ENCODE measurements at places on chromosomes 11 and 22.

GRCh38 chr22:48373626-48374173 is 1454.0 kb downstream of the BRD1 start:
- DNase-seq, result no peak

DNA sequence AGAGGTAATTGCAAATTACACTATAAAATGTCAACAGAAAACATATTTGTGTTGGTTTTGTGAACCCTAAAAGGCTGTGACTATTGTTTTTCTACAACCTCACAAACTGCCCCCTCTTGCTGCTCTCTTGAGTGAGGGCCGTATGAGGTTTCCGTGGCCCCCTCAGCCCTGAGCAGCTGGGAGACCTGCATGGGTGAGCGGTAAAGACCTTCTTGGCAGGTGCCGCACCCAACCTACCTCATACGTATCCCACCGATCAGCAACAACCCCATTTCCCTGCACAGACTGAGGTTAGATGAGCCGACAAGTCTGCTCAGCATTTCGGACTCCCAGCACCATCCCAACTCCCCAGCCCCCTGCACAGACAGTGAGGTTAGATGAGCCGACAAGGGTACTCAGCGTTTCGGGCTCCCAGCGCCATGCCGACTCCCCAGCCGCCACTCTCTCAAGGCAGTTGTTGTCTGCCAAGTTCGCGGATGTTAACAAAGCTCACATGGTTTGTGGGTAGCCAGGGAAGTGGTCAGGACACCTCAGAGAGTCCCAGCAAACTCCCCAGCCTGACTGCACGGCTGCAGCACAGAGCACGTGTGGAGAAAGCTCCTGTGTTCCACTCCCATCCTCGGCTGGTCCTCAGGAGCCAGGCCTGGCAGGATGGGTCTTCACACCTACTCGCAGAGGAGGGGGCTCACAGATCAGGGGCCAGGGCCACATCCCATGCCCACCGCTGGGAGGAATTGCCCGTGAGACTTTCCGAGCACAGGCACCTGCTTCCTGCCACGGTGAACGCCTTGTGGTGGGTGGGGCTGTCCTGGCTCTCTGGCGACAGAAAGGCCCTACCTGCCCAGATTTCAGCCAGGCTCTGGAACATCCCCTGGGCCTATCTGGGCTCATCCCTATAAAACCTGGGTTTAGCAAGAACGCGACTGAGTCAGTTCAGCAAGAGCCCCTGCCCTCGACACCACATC is 502.9 kb downstream of the BRD1 start:
- no peak for DNase-seq

DNA sequence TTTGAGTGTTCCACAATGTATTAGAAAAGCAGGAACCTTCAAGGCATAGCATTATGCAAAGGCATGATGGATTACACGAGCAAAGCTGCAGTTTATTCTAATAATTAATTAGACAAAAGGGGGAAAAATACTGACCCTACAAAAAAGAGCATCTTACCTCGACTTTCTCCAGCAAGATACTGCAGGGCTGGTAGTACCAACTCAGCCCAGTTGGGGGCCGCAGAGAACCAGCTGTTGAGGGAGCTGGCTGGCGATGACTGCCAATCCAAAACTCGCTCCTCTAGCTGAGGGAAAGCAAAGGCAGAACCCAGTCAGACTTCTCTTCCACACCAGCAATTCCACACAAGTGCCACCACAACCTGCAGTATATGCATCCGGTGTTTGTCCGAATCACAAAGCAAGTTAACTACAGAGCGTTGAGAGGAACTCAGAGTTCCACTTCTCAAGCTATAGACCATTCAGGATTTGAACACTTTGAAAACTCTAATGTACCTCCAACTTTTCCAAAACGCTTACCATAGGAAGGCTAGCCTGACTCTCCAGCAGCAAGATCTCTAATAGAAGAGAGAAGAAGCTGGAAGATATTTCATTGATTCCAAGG is 13.7 kb downstream of the NFRKB start:
- peak; percentile 43 for DNase-seq

DNA sequence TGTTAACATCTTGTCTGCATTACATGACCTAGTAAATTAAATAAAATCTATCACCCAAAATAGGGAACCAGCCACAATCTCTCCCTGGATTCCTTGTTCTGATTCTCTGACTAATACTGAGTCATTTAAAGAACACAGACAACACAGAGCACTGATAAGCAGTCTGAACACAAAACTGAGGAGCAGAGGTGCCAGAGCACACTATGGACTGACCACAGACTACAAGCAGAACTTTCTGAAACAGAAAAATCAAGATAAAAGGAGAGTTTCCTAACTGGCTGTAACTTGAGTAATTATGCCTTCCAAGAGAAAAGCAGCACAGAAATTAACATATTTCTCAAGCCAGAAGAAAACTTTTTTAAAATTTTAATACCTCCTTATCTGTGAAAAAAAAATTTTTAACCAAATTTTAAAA is 128.8 kb downstream of the SGSM3 start:
- no peak for DNase-seq

DNA sequence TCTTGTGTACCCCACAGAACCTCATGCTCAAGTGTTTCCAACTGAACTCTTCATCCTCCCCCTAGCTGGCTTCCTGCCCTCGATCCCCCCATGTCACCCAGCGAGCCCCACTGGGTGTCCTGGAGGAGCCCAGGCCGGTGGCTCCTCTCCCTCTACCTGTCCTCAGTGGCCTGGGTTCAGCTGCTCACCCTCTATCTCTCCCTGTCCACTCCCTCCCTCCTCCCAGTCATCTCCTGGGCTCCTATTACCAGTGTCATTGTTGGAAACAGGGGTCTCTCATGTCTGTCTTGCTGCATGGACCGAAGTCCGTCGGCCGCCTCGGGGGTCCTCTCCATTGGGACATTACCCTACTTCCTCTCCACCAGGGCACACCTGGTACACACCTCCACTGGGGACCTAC is 12.9 kb upstream of the MPPED1 start:
- no peak for DNase-seq

- DNase-seq, result no peak
Observed at GRCh38 chr22:49646876-49647275, 180.8 kb downstream of the BRD1 start.

GRCh38 chr22:20644071-20644642 is 129.8 kb upstream of the SERPIND1 start:
- no peak for DNase-seq

DNA sequence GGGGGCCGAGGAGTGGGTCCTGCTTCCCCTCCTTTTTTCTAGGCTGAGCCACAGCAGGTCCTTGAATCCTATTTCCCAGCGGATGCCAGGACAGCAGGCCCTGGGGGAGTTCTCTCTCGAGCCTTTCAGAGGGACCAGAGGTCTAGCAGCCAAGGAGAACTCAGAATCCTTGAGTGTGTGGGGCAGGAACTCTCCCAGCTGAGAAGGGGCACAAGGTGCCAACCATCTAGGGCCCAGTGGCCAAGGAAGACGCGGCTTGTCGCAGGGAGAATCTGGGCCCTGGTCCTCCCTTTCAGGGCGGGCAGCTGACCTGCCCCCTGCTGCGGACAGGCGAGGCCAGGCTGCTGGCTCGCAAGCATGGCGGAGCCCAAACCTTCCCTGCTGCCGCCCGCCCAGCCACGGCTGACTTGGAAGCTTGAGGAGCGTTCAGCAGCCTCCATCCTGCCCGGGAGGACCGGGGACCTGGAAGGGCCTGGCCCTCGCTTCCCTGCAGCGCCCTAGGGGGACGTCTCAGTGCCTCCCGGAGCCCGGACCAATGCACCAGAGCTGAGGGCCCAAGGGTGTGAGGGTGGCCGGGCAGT is 972 bp upstream of the TSSC4 start:
- DNase-seq, result no peak

DNA sequence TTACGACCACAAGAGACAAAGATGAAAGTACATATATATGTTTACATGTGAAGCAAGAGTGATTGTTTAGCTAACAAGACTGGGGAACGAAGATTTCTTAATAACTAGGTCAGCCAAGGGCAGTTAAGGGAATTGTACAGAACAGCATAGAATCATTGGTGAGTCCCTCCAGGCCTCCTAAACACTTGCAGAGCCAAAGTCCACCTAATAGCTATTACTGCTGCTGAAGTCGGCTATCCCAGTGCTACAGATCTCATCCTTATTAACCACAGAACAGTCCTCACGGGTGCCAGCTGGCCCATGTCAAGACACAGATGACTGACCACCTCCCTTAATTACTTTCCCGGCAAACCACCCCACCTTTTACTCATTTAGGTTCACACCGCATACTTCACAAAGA is 68.5 kb upstream of the OPCML start:
- no peak for DNase-seq

GRCh38 chr11:121683791-121684190 is 231.0 kb upstream of the SORL1-AS1 start:
- no peak for DNase-seq

GRCh38 chr11:45833761-45834160 is 13.5 kb upstream of the CRY2 start:
- DNase-seq, result no peak

GRCh38 chr11:100640071-100640470 is 47.0 kb upstream of the ARHGAP42 start:
- DNase-seq, result no peak

GRCh38 chr11:35874751-35875450 is 69.0 kb upstream of the LDLRAD3 start:
- no peak for DNase-seq

GRCh38 chr11:68199295-68199987 is 13.7 kb downstream of the KMT5B start:
- no peak for DNase-seq

- no peak for DNase-seq
Observed at GRCh38 chr11:36456156-36456555, 53.9 kb downstream of the TRAF6 start.

DNA sequence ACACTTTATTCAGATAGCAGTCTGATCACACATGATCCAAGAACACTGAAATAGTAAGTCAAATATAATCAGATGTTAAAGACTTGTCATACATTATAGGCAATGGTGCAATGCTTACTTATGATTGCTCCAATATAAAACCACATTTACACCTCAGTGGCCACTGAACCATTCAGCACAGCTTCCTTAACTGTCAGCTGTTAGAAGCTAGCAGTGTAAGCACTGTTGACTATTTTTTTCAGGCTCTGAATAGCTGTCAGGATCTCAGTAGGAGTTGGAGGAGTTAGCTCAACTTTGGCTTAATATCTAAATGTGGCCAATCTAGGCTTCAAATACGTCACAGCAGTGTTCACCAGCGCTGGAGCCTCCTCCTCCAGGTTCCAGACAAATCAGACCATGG is 36.6 kb downstream of the METTL15 start:
- no peak for DNase-seq

DNA sequence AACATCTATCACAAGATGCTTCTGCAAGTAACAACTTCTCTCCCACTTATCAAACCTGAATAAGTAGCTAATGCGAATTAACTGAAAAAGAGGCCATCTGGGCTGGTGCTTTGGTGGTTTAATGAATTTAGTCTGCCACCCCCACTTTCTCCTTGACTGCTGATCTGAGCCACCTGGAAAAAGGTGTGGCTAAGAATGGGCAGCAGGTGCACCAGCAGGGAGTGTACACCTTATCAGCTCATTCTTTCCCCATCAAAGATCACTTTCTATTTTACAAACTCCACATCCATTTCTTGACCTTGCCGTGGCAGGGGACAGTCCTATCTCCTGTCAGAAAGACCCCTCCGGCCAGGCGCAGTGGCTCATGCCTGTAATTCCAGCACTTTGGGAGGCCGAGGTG is 6.5 kb downstream of the RFPL3 start:
- DNase-seq, result no peak

DNA sequence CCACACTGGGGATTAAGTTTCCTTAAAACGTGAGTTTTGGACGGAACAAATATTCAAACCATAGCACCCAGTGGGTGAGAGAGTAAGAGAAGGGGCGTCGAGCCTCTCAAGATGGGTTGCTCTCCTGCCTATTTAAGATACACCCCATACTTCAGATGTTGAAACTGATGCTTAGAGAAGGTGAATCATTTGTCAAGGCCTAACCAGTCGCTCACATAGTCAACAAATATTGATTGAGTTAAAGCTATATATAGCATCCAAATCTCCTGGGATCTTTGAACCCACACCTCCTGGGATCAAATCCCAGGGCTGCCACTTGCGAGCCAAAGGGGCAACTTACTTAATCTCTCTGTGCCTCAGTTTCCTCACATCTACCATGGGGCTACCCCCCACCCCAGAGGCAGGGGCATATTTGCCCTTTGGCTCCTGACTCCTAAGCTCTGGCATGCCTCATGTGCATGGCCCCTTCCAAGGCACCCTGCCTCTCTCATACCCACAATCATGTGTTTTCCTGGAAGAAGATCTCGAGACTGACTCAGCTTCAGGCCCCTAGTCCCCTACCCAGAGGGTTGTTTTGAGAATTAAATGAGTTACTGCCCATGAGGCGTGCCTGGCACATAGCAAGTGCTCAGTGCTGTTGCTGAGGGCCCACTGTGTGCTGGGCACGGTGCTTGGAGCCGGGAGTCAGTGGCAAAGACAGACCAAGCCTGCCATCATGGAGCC is 19.0 kb upstream of the PDGFB start:
- no peak for DNase-seq

GRCh38 chr11:108929241-108929640 is 264.4 kb downstream of the DDX10 start:
- no peak for DNase-seq

DNA sequence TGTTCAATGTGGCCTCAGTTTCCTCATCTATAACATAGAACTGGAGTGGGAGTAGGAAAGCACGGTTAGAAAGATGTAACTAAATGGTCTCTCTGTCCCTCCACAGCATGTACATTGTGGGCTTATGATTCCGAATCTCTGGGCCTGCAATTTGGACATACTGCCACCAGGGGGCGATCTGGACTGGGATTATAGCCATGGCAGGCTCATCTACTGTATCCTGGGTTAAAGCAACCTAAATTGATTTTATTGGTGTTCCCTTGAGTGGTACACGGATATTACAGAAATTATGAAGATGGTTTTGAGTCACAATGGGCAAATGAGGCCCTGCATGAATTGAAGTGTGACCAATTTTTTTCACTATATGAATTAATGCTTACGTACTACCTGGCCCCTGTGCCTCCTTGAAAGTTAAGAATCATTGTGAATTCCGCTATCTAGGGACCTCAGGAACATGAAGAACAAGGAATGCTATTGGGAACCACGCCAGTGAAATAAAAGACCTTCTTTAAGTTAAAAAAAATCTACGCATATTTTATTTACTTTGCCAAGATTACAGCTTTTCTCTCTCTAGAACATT is 32.9 kb downstream of the TST start:
- peak; percentile 0 for DNase-seq

DNA sequence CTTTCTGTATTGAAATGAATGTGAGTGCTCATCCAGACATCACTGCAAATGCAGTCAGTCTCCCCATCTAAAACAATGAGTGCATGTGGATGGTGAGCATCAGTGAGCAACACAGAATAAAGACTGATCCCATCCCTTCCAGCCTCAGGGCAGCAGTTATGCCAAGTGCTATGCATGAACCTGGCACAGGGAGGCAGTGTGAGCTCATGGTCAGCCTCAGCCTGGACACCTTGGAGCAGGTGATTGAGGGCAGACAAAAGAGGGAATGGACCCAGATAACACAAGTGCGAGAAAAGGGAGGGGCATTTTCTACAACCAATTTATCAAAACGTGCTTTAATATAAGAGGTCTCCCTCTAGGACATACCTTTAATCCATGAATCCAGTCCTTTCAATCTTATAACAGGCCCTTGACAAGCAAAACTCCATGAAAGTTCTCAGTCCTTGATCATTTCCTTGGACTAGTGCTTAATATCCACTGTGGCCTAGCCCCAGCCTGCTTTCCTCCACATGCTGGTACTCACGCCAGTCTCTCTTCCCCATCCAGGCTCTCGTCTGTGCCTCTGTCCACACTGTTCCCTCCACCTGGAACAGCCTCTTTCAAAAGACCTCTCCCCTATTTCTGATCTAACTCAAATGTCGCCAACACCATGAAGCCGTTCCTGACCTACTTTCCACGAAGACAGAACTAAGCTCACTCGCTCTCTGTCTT is 50.5 kb upstream of the LRRC55 start:
- DNase-seq, result no peak

- no peak for DNase-seq
Observed at GRCh38 chr11:85776951-85777602, 33.9 kb downstream of the SYTL2 start.

All from NCI-H526 treated with DMSO at 0.1 percent for 48 hours (cell line).